ENCODE measurements at places on chromosomes 12 and 14.

GRCh38 chr14:81485372-81485771, 48.3 kb downstream of the SEL1L start:
- no peak for DNase-seq

GRCh38 chr12:120943482-120943881, 34.9 kb upstream of the HNF1A start:
- DNase-seq, result no peak

DNA sequence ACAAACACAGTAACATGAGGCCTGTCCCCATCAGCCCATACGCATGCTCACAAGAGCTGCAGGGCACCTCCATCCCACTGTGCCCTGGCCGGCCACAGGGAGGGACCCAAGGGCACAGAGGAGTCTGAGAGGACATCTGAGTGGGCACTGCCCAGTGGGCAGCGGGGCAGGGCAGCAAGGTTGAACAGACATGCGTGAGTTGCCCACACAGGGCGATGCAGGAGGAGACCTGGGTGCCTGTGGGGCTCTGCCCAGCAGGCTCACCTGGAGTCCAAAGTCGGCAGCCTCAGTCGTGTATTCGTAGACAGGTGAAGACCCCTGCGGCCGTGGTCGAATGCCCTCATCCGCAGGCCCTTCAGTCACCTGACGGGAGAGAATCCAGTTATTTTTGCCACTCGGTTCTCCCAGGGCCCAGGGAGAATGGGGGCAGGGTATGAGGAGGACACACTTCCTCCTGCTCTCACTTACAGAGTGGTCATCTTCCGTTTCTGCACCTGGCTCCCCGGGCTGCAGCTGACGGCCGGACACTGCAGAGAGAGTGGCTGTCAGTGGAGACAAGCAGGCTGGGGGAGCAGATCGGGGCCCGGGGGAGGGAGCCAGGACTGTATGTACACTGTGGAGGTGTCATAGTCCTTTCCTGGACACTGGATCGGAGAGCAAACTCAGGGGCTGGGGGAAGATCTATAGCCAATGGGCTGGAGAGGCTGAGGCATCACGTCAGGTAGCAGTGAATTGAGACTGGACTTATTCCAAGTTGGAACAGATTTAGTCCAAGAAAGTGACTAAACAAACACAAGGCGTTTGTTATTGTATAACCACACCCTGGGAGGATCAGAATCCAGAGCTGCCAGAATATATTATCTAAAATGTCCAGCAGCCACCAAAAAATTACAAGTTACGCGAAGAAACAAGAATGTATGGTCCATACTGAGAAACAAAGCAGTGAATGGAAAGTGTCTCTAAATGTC, 20.7 kb downstream of the AHNAK2 start:
- DNase-seq, result no peak

- peak; percentile 39 for DNase-seq
Observed at GRCh38 chr12:48988030-48988649, 10.0 kb downstream of the WNT1 start.

DNA sequence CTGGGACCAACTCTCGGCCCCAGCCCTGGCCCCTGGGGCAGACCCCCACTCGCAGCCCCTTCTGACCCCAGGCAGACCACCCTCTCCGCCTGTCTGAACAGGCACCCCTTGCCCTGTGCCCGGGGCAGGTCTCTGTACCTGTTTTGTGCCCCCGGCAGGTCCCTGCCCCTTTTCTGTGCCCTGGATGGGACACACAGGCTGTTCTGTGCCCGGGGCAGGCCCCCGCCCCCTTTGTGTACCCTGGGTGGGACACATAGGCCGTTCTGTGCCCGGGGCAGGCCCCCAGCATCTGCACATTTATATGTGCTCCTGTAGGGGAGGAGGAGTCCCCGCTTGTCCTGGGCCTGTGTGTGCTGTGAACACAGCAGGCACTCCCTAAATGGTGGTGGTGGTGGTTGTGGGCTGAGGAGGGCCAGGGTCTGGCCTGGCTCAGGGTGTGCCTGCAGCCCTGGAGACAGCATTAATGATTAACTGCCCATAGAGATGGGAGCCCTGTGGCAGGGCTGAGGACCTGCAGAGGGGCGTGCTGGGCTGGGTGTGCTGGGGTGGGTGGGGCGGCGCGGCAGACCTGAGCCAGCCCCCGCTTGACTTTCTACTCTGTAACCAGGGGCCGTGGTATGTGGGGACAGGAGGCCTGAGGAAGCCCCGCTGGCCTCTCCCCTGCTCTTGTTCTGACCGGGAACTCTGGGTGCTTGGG, 3.7 kb downstream of the FBRSL1 start:
- no peak for DNase-seq

- no peak for DNase-seq
Observed at GRCh38 chr12:19894803-19895202, 455.5 kb downstream of the AEBP2 start.

- no peak for DNase-seq
Observed at GRCh38 chr12:3049611-3050249, 27.4 kb upstream of the TSPAN9 start.

GRCh38 chr12:55704824-55705718, 2.6 kb downstream of the ITGA7 start:
- no peak for DNase-seq

DNA sequence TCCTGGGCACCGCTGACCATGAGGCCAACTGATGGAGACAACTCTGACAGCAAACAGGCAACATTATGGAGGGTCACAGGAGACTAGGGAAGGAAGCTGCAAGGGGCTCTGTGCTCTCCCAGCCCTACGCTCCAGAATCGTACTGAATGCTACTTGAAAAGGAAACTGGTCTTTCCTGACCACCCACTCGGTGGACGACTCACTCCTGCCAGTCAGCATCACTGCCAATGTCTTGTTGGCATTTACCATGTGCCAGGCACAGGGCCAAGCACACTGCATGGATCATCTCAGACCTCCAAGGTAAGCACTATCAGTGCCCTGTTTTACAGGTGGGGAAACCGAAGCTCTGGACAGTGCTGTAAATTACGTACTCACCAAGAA, 38.0 kb downstream of the CCDC85C start:
- no peak for DNase-seq

- DNase-seq, result no peak
Observed at GRCh38 chr12:129211862-129212630, 358.8 kb downstream of the GLT1D1 start.

DNA sequence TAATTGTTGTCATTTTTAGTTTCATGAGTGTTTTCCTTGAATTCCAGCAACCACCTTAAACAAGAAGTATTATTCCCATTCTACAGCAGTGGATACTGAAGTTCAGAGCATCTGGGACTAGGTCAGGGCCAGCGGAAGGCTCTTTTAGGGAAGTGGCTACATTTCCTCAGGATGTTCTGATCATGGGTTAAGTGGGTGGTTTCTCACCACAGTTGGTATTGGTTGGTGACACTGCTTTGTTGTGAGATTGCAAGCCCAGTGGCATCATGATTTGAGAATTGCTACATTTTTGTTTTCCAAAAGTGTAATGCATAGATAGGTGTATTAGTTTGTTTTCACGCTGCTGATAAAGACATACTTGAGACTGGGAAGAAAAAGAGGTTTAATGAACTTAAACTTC, 47.1 kb downstream of the SYNE2 start:
- no peak for DNase-seq

DNA sequence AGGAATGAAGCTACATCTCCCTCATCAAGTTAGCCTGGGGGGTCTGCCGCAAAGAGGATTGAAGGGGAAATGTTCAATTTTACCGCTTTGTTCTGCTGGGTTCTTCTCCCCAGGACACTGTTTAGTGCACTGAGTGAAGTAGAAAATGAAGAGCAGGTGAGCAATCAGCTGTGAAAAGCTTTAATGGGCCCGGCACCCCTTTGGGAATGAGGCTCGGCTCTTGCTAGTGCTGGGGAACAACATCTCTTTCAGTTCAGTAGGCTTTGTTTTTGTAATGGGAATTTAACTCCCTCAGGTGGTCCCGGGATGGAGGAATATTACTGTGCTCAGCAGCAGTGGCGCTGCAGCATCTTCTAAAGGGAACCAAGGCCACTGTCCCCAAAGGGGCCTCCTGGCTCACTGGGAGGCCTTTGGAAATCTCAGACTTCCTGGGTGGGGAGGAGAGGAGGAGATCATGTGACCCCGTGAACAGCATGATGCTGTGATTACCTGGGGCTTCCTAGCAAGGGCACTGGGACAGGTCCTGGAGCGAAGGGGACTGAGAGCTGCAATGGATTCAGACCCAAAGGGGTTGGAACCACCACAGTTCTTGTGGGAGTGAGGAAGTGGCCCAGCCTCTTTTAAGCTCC, 85.2 kb upstream of the MAX start:
- no peak for DNase-seq

GRCh38 chr12:92442782-92443181, 260.0 kb upstream of the PLEKHG7 start:
- DNase-seq, result no peak

DNA sequence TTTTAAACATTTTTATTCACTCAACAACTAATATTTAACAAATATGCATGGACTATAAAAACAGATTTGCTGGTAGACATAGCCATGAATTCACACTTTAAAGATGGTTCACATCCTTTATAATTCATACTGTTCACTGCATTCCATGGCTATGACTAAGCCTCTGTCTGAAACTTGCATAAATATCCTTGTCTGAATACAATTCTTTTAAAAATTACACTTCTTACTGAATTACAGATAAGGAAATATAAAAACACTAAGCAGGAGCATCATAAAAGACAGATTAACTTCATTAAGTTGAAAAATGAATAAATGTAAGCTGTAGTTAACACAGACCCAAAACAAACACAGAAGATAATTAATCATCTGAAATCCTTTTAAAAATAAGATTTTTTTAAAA, 53.8 kb downstream of the GXYLT1 start:
- no peak for DNase-seq

DNA sequence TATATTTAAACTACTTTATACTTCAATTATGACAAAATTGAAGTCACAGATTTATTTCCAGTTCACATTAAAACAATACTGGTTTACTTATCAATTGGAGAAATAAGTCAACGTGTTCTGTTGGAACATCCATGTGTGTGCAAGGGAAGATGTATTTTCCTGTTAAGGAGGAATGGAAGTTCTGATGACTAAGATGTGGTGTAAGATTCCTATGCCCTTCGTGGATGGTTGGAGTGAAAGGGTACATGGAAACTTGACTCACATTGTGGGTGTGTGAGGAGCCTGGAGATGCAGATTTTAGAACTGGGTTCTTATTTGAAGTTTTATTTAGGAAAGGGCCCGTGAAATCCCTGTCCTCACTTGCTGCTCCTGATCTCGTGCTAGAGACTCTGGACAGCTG, 95.3 kb downstream of the CATSPERB start:
- no peak for DNase-seq

DNA sequence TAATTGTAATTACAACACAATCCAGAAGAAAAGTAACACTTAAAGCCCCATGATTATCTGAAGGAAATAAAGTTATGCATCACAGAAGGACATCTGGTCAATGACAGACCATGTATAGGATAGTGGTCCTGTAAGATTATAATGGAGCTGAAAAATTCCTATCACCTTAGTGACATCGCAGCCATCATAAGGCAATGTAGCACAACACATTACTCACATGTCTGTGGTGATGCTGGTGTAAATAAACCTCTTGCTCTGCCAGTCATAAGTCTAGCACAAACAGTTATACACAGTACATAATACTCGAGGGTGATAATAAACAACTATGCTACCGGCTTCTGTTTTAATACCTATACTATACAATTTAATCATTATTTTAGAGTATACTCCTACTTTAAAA, 11.2 kb downstream of the ATG2B start:
- DNase-seq, result no peak

DNA sequence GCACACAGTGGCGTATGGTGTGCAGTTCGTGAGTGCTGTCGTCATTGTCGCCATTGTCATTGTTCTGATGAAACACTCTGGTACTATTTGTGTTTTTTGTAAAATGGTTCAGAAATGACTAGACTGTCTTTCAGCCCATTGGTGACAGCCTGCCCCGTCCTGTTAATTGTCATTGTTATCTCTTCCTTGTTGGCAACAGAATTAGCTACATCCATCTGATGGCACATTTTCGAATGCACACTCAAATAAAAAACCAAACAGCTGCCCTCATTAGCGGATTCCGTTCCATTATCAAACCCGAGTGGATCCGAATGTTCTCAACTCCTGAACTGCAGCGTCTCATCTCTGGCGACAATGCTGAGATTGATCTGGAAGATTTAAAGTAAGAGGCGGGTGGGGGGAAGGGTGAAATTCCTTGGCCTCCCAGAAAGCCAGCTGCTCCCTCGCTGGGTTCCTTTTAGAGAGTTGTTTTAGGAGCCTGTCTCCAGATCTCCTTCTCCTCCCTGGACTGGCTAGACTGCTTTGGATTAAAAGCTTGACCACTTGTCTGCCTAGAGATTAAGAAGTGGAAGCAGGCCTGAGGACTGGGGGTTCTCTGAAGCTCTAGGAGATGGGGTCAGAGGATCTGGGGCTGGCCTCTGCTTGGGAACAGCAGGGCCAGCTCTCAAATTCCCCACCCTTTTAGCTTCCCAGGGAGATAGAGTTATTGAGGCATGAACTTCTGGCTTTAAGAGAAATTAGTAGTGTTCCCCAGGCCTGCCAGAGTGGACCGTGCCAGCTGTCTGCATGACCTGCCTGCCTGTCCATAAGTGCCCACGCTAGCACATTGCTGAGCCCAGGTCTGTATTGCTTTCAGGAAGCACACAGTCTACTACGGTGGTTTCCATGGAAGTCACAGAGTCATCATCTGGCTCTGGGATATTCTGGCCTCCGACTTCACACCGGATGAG, 43.3 kb downstream of the MMAB start:
- peak; percentile 54 for DNase-seq

GRCh38 chr12:45663455-45663854, 66.1 kb upstream of the ARID2 start:
- no peak for DNase-seq

DNA sequence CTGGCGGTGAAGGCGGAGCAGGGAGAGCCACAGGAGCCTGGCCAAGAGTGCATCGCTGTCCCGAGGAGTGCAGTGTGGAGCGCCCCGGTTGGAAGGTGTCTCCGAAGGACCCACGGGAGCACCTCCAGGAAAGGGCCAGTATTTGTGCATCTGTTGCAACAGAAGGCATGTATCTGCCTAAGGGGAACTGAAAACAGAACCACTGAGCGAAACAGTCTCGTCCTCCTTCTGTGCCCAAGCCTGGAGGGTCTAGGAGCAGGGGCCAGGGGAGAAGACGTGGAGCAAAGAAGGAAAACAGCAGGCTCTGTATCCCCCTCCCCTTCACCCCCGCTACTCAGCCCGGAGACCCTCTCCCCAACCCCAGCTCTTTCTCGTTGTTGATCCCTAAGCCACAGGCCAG, 5.3 kb upstream of the LRRC10 start:
- no peak for DNase-seq

DNA sequence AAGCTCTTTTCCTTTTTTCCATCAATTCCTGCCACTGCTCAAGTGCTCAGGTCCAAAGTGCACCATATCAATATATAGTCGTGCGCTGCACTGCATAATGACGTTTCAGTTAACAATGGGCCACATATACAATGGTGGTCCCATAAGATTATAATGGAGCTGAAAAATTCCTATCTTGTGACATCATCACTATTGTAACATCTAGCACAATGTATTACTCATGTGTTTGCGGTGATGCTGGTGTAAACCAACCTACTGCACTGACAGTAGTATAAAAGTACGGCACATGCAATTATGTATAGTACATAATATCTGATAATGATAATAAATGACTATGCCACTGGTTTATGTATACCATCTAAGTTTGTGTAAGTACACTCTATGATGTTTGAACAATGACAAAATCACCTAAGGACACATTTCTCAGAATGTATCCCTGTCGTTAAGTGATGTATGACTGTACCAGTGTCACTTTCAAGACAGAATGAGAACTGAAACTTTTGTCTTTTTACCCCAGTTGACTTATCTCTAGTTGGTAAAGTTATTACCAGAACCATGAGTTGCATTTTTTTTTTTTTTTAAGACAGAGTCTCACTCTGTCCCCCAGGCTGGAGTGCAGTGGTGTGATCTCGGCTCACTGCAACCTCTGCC, 53.7 kb upstream of the INSM2 start:
- no peak for DNase-seq

- DNase-seq, result no peak
Observed at GRCh38 chr12:53807322-53807860, 55.6 kb upstream of the CISTR start.
